Endothelial cell of umbilical vein (primary cell): ENCODE measurements at places on chromosomes 11 and 22. TPM values are rescaled to one million over a fixed set of nuclear protein-coding genes. Genes with fewer than 3 reads are reported as not detected.
A peak's percentile ranks its signal among the peaks of the same experiment; 100 is the strongest.

GRCh38 chr11:114081641-114082414, 22.3 kb downstream of the ZBTB16 start:
- DNase-seq: peak; percentile 84

GRCh38 chr11:44203270-44204043, 106.5 kb downstream of the ALX4 start:
- no peak for DNase-seq

- no peak for DNase-seq
Observed at GRCh38 chr22:33896154-33896553, 24.1 kb downstream of the LARGE1 start.

FAM111B gene
- 17.4 and 21.9 TPM in 2 replicates for total RNA-seq
